Stimulated activated CD4-positive, alpha-beta T cell treated with anti-CD3 and anti-CD28 coated beads, Interleukin-4, amount 100 ng/mL, for 48 hours (primary cell): ENCODE measurements at places on chromosomes 5 and 9.

DNA sequence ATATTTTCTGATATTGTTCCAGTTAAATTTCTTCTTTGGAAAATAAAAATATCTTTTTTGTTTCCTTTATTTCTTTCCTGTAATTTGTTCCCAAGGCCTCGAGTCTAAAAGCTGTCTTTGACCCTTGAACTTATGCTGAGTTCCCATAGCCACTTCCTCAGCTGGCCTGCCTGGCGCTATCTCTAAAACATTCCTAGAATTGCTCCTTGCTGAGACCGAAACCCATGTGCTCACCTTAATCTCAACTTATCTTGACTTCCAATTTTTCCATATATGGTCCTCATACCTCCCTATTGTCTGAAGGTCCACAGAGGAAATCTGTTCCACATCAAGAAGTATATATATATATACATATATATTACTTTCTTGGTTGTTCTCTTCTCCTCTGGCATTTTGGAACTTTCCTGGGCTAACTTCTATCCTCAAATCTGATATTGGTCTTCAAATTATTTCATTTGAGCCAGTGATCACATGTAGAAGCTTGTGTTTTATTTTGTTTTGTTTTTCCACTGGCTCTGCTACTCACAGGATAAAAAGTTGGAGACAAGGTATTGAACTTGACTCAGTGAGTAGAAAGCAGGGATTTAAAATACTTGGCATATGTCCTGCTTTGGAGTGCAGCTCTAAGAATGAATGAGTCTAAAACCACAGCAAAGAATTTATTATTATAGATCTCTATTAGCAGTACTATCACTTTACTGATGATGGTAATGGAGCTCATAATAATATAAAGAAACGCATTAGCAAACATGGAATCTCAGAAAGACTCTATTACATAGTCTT lies 45.2 kb downstream of the ENC1 start:
- no peak for DNase-seq

DNA sequence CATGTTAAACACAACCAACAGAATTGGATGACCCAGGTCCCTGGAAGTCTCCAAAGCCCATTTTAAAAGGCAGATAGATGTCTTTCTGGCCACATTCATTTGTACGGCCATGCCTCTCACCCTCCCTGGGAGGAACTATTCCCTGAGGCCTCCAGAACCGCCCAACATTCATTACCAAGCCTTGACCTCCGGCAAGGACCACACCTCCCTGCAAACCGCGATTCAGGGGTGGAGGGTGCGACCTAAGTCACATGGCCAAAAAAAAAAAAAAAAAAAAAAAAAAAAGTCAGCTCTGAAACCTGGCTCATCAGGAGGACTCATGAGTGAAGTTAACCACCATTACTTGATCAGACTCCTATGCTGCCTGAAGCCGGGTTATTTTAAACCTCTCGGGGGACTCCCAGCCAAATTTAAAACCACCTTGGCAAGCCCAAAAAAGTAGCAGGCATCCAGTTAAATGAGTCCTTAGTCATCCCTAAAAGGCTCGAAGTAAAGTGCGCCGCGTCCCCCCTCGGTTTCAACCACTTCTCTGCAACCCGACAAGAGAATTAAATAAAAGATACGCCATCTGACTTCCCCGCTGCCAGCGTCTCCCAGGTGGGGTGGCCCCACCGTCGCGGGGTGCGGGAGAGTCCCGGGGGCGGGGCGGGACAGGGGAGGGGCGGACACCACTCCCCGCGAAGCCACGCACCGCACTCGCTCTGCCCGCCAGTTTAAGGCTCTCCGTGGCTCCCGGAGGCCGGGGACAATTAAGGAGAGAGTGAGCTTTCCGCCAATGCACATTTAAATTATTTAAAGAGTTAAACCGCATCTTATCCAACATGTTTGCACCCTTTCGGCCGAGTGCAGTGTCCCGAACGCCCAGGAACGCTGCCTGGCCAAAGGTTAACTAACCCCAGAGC lies 2.3 kb downstream of the KLF9 start:
- DNase-seq = peak; percentile 62

DNA sequence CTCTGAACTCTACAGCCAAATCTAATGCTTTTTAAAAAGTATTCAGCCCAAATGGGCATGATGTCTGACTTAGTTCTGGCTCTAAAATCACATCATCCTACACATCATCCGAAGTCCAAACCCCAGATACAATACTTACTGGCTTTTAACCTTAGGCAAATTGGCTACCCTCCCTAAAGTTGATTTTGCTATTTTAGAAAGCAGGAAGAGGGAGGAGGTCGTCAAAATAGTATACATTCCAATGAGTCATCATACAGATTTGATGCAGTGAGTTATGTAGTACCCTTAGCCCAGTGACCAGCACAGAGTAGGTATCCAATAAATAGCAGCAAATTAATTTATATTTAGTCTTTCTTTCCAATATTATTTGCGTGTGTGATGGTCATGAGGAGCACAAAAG lies 582.0 kb upstream of the TUSC1 start:
- DNase-seq = no peak

GRCh38 chr5:125836256-125836655 lies 587.0 kb upstream of the GRAMD2B start:
- no peak for DNase-seq

- no peak for DNase-seq
Measured at GRCh38 chr5:72388646-72389045, 68.5 kb downstream of the PTCD2 start.

- no peak for DNase-seq
Measured at GRCh38 chr9:471320-471719, 256.7 kb downstream of the DOCK8 start.

- DNase-seq = no peak
Measured at GRCh38 chr5:13749766-13750165, 194.7 kb downstream of the DNAH5 start.

GRCh38 chr5:14004598-14005394 lies 60.3 kb upstream of the DNAH5 start:
- DNase-seq = no peak

DNA sequence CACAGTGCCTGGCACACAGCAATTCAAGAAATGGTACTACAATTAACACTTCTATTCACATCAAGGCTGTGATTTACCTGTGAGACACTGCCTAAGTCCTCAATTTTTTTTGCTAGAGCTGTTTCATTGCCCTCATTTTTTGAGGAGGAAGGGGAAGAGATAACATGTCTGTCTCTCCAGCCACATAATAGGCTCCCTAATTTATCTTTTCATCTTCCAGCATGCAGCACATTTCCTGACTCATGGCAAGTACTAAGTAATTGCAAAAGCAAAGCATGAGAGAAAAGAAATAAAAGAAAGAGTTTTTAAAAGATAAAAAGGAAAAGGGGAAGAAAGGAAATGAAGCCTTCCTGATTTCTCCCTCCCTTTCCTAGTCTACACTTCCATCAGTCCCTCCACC lies 26.9 kb upstream of the RNF38 start:
- no peak for DNase-seq

- no peak for DNase-seq
Measured at GRCh38 chr5:156407251-156407650, 80.3 kb downstream of the SGCD start.

GRCh38 chr5:151643388-151643787 lies 43.3 kb downstream of the SPARC start:
- DNase-seq = no peak

DNA sequence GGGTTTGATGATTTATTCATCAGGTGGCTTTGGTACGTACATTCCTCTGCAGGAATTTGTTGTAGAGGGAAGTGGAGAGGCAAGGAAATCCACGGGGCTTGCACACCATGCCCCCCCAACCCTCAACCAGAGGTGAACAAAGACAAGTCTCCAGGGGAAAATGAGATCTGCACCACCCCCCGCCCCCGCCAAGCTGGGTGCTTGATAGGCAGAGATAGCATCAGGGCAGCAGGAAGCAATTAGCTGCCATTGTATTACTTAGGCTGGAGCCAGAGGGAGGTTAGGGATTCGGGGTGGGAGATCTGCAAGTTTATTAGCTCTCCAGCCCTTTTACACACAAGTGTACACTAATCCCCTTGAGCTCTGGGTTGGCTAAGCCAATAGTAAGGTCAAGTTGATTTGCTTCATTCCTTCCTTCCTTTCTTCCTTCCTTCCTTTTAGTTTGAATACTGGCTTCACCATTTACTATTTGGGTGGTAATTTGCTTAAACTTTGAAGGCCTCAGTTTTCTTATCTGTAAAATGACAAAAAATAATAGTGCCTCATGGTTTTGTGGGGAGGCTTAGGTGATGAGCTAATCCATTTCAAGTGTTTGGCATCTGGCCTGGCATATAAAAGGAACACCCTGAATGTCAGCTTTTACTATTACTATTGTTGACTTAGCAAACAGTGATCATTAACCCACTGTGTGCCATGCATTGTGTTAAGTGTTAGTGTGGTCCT lies 34.1 kb downstream of the SPRY4 start:
- DNase-seq = no peak

- no peak for DNase-seq
Measured at GRCh38 chr9:70468291-70468690, 53.8 kb upstream of the KLF9 start.

- DNase-seq = peak; percentile 28
Measured at GRCh38 chr5:66828548-66829357, 232.6 kb downstream of the MAST4 start.

- DNase-seq = no peak
Measured at GRCh38 chr5:125549322-125549911, 803.0 kb upstream of the ZNF608 start.

GRCh38 chr9:32839013-32839885 lies 55.9 kb downstream of the TMEM215 start:
- no peak for DNase-seq

- DNase-seq = no peak
Measured at GRCh38 chr5:13913962-13914361, 30.5 kb downstream of the DNAH5 start.

DNA sequence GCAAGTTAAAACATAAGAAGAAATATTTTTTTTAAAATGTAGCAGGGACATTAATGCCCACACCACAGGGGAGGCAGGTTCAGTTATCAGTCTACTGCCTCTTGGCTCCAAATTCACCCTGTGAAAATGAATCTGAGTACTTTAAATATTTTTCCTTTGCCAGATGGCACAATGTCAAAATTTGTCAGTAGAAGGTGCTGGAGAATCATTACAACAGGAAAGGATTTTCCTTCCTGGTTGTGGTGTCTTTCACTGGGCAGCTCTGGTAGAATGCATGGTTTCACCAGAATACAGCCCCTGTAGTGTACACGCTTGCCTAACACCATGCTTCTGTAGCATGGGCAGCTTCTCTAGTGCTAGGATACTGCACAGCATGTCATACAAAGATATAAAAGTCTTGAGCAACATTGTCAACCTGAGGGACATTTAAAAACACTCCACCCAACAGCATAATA lies 9.7 kb upstream of the SREK1 start:
- no peak for DNase-seq

DNA sequence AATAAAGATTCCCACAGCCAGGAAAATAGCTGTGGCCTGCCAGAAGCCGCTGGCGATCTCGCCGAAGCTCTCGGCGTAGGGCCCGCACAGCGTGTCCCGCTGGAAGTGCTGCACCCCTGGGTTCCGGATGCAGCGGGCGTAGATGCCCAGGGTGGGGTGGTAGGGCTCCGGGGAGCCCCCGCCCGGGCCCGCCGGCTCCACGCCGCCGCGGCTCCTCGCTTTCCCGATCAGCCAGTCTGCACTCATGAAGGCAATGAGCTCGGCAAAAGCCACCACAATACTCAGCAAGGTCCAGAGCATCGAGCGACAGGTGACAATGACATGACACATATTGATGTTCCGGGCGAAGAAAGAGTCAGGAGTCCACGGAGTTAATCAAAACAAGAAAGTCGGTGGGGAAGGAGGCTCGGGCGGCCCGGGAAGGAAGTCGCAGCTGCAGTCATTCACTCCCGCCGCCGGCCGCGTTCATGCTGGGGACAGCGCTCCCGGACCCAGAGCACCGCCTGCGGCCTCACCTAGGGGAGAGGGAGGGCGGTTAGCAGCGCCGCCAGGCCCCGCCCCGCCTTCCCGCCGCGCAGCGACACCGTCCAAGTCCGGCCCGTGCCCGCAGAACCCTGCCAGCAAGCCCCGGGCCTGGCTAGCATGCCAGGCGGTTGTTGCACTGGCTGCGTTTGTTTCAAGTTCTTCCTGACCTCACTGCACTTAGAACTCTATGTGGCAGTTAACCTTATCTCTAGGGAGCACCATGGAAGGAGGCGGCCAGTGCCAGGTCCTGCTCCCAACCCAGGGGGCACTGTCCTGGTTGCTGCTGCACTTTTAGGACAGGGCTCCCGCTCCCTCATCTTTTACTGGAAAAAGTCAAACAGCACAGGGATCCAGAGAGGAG lies 138.4 kb downstream of the LHFPL2 start:
- no peak for DNase-seq

DNA sequence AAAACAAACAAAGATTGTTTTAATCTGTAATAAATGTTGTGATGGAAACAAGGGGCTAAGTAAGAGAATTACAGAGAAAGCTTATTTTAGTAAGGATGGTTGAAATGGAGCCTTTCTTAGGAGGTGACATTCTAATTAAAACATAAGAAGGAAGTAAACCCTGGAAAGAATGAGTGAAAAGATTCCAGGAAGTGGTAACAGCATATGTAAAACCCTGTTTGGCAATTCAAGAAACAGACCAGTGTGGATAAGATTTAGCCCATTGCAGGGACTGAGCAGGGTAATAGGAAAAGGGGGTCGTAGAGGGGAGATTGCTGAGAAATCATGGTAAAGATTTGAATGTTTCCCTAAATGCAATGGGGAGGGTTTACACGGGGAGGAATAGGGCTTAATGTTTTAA lies 21.6 kb upstream of the PIP5K1B start:
- DNase-seq = no peak

GRCh38 chr5:154479944-154480750 lies 2.1 kb upstream of the HAND1 start:
- no peak for DNase-seq

GRCh38 chr9:120441426-120442307 lies 138.3 kb downstream of the CDK5RAP2 start:
- no peak for DNase-seq

- DNase-seq = no peak
Measured at GRCh38 chr9:130839132-130840111, 4.4 kb downstream of the ABL1 start.

DNA sequence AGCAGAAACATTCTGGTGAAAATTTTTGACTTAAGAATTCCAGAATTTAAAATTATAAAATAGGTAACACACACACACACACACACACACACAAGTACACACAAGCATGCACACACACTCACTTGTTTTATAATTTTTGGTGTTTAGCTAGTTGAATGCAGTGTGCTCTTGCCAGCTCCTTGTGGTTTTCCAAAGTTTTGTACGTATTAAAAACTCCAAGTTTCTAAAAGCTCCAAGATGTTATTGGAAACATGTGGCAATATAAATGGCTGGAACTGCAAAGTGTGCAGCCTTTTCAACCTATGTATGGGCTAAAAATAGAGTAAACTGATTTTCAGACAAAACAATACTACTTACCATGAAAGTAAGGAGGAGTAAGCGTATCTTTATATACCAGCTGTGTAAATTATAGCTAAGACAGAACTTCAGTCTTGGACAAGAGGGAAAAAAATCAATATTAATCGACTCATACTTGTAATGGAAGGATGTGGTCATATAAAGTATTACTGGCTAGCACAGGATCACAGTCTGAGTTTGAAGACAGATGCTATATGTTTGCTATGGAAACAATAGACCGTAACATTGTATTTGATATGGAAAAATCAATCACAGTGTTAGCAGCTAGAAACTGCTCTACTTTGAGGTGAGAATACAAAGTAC lies 727.1 kb upstream of the GRAMD2B start:
- DNase-seq = no peak

GRCh38 chr9:6999794-7000193 lies 242.0 kb downstream of the KDM4C start:
- no peak for DNase-seq
